ENCODE measurements at places on chromosomes 1 and 21. TPM values are rescaled to one million over a fixed set of nuclear protein-coding genes. Genes with fewer than 3 reads are reported as not detected.

LIN28A gene
- total RNA-seq = not detected

GRCh38 chr1:235867903-235868469 is 1.3 kb upstream of the LYST start:
- DNase-seq = no peak

DNA sequence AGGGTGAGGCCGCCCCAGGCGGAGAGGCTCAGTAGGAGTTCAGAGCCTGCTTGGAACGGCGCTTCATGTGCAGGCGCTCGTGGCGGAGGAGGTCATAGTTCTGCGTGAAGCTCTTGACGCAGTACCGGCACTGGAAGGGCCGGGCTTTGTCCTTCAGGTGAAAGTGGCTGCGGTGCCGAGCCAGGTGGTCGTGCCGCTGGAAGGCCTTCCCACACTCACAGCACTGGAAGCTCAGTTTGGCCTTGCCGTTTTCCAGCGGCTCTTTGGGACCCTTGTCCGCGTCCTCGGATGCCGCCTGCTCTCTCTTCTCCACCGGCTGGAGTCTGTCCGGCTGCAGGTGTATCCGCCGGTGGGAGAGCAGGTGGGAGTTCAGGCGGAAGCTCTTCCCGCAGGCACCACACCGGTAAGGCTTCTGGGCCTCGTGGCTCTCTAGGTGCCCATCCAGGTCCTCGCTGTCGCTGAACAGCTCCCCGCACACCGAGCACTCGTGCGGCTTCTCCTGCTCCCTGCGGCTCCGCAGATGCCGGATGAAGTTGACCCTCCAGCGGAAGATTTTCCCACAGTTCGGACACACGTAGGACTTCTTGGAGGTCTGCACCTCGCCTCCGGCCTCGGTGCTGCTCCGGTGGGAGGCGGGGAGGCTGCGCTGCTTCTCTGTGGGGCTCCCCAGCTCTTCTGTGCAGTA is 31.0 kb downstream of the ZNF496 start:
- DNase-seq = no peak

DNA sequence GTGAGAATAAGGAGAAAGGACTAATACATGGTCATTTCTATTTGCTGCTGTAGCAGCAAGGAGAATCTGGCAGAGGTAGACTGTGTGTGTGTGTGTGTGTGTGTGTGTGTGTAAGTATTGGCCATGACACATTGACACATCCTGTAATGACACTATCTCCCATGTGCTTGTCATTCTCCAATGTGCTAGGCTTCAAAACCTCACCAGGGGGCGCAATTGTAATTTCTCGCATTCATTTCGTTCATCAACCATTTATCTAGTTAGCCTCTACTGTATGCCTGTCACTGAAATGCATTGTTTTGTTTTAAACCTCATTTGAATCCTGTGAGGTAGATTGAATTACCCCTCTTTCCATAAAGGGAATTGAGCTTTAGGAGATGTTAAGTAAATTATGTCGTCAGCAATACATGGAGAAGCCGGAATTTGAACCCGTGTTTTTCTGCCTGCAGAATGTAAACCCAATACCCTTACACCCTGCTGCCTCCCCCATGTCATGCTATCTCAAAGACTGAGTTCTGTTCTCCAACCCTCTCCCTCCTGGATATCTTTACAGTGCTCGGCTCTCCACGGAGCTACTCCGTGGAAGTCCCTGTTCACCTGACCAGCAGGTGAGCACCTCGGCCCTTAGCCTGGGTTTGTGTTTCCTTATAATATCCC is 100.8 kb downstream of the UCK2 start:
- DNase-seq = peak; percentile 40

- peak; percentile 55 for DNase-seq
Measured at GRCh38 chr1:239386453-239387303, at the start of gene CHRM3. Gene CHRM3 (plus strand): TSS chr1:239386568. CDS start chr1:239907452, 520,884 bp downstream.

DNA sequence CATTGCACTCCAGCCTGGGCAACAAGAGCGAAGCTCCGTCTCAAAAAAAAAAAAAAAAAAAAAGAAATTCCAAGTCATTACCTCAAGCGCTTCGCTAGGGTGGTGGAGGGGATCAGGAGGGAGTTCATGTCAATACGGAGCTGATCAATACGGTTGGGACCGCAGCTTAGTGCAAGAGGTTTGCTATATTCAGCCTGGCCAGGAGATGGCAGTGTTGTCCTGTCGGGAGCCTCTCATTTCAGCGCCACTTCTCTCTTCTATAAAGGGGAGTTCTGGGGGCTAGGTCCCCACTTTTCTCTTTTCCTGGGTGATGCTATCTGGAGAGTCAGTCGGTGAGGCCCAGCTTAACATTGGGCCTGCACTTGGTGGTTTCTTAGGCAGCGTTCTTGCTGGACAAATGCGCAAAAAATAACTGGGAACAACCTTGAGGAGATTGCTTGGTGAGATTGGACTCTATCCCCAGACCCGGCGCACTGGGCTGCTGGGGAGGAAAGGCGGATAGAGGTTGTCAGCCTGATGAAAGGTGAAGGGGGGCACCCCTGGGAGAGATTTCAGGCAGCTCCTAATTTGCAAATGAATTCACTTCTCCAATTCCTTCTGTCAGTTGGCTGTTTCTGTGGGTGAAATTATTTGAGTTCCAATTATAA is 40.4 kb downstream of the KIAA0040 start:
- DNase-seq = no peak

DNA sequence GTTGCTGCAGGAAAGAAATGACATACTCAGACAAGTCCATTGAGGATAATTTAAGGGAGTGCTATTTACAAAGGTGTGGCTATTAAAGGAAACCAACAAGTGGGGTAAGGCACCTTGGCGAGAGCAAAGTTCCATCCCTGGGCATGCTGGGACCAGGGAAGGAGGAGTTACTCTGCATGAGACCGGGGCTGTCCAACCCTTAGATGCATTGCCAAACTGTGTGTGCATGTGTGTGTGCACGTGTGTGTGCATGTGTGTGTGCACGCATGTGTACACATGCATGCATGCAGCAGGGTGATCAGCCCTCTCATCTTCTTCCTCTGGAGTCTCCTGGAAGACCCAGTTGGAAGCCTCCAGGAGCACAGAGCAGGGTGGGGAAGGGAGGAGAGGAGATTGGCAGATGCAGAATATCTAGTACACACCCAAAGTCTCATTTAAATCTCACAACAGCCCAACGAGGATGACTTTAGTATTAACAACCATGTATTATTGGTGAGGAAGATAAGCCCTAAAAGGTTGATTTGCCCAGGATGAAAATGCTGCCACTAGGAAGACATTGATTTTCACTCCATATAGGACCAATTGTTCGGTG is 72.2 kb upstream of the CD34 start:
- no peak for DNase-seq

KRTAP11-1 gene
- total RNA-seq = not detected

RGS13 gene
- total RNA-seq = not detected

GRCh38 chr1:202807926-202808757 is at the start of gene KDM5B:
Gene KDM5B (minus strand): TSS chr1:202808421. CDS start chr1:202808305, 116 bp downstream.
- DNase-seq = peak; percentile 37

CELSR2 gene
- total RNA-seq = 8.5 TPM

GRCh38 chr1:111961773-111962565 is 27.5 kb downstream of the KCND3 start:
- no peak for DNase-seq

DNA sequence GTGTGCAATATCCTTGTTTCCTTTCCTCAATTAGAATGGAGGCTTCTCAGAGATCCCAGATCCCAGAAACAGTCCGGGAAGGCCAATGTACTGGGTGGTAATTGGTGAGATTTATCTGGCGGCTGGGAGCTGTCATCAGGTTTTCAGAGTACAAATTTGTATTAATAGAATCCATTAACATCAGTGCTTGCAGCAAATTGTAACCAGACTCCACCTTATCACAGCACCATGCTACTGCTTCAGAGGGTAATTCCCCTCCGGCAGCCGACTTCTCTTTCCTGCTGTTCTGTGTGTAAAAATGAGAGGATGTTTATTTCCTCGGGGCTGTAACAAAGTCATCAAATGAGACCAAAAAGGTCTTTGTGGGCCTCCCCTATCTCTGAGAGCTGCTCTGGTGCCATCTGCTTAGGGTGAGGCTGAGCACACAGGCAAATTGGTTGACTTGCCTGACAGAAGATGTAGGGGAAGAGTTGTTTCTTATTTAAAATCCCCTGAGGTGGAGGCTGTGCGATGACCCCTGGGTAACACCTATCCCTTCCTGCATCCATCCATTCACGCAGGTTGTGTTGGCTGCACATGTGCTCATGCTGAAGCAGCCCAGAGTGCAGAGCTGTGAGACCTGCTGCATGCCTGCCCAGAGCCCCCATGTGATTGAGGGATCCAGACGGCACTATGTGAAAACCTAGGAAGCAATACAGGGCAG is 19.2 kb downstream of the NFASC start:
- no peak for DNase-seq

KNCN gene
- total RNA-seq = not detected

DSTYK gene
- total RNA-seq = 23.1 TPM

GRCh38 chr1:46448109-46448911 is 41.3 kb upstream of the DMBX1 start:
- DNase-seq = no peak

GRCh38 chr1:51936531-51936930 is 54.0 kb downstream of the RAB3B start:
- DNase-seq = no peak

- no peak for DNase-seq
Measured at GRCh38 chr21:37547615-37548200, 181.1 kb downstream of the DYRK1A start.

CFAP107 gene
- not detected for total RNA-seq

- no peak for DNase-seq
Measured at GRCh38 chr1:55301912-55302311, 86.7 kb upstream of the USP24 start.

DNA sequence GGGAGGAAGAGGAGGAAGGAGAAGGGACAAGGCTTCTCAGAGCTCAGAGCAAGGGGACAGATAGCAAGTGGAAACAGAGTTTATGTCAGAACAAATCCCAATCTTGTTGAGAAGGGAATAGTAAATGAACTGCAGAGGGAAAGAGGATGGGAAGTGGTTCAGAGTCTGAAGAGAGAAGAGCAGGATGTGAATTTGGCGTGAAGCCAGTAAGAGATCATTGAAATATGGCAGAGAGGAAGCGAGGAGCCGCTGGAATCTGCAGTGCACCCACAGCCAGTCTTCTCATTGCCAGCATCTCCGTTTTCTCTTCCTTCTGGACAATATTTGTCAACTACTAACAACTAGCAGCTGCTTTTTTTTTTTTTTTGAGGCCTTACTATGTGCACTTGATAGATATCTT is 19.1 kb downstream of the OLFML3 start:
- DNase-seq = no peak

DNA sequence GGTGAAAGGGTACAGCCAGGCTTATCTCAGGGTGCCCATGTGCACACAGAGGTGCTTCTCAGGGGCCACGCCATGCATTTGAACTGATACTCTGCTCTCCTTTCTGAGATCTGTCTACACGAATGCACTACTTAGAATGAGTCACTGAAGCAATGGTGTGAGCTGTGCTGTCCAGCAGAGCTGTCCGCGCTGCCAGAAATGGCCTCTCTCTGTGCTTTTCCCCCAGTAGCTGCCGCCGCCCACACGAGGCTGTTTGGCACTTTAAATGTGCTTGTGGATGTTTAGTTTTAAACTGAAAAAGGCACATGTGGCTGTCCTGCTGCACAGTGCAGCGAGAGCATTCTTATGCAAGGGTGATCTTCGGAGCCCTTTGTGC is 87.1 kb upstream of the COL6A1 start:
- peak; percentile 11 for DNase-seq

DNA sequence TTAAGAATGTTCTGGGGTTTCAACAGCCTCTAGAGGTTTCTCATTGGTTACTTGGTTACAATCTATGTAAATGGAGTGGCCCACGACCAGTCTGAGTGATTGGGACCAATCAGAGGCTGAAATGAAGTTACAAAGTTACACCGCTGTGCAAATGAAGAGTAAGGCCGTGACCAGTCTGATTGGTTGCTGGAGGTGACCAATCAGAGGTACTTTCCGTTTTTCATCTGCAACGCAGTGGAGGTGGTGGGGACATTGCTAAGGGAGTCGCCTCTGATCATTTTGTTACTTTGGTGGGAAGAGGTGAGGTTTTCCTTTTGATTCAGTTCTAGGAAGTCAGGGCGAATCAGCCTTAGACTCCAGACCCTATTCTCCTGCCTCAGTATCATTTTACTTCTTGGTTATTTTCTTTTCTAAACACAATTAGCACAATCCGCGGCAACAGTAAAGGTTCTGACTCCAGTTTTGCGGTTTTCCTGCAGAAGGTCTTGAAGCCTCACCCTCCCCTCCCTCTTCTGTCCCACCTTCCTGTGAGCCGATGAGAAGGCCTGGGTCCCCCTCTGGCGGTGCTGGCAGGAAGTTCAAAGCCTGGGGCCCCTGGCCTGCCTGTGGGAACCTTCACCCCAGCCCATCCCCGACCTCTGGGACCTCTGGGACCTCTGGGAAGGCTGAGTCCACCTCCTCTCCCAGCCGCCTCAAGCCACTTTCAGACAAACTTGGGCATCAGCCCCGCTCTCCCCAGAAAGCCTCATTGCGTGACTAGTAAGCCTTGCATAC is 38.7 kb upstream of the TTC34 start:
- no peak for DNase-seq

SNX7 gene
- 50.8 TPM for total RNA-seq

S100A8 gene
- total RNA-seq = not detected

DNA sequence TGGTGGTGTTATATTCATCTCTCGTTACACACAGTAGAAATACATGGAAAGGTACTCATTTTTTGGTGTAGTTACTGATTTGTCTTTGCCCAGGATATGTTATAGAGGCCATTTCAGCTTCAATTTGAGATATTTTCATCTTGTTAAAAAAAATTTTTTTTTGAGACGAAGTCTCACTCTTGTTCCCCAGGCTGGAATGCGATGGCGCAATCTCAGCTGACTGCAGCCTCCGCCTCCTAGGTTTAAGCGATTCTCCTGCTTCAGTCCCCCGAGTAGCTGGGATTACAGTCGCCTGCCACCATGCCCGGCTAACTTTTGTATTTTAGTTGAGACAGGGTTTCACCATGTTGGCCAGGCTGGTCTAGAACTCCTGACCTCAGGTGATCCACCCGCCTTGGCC is 19.0 kb downstream of the MORC3 start:
- DNase-seq = no peak

GRCh38 chr1:35675773-35676172 is 34.4 kb upstream of the PSMB2 start:
- peak; percentile 72 for DNase-seq

DNA sequence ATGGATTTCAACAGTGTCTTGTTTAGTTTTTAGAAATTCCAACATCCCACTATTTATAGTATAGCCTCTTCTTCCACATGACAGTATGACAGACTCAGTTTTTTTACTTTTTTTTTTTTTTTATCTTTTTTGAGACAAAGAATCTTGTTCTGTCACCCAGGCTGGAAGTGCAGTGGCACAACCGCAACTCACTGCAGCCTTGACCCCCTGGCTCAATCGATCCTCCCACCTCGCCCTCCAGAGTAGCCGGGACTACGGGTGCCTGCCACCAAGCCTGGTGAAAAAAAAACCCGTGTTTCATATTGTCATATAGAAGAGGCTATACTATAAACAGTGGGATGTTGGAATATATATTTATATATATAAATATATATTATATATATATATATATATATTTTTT is 1.2 kb upstream of the DR1 start:
- no peak for DNase-seq

GRCh38 chr1:58584082-58584895 is 7.2 kb upstream of the TACSTD2 start:
- DNase-seq = peak; percentile 98

All from renal cortical epithelial cell (primary cell).